ENCODE measurements at places on chromosomes 5 and 9.

- no peak for DNase-seq
These were observed 430.1 kb upstream of the DAB2 start for GRCh38 chr5:39854771-39855410.

GRCh38 chr9:16825971-16826625 lies 44.4 kb downstream of the BNC2 start:
- no peak for DNase-seq

GRCh38 chr5:157817387-157817702 lies 41.6 kb downstream of the CLINT1 start:
- DNase-seq: no peak

GRCh38 chr5:137622850-137623249 lies 113.0 kb downstream of the KLHL3 start:
- DNase-seq: no peak

GRCh38 chr5:123059455-123059854 lies 22.9 kb upstream of the PPIC start:
- DNase-seq: no peak

DNA sequence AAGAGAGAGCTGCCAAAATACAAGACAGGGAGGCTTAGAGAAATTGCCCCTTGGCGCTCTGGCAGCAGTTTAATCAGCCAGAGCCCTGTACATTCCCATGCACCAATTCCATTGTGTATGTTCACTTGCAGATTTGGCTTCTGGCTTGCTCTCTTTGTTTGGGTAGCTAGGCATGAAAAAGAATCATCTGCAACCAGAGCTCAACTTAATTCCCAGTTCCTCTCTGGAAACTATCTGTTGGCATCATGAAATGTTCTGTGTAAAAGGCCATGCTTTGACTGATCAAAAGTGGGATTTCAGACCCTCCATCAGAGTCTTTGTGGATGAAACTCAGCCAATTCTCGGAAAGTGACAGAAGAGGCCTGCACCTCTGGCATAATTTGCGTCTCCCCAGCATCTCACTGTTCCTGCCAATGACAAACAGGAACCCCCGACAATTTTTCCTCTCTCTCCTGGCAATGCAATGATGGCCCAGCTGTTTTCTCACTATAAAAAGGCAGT lies 53.8 kb upstream of the RAD23B start:
- DNase-seq: no peak
